Spleen (tissue), 13 donors: ENCODE measurements at places on chromosomes 3 and 15.
A peak's percentile ranks its signal among the peaks of the same experiment; 100 is the strongest.

DNA sequence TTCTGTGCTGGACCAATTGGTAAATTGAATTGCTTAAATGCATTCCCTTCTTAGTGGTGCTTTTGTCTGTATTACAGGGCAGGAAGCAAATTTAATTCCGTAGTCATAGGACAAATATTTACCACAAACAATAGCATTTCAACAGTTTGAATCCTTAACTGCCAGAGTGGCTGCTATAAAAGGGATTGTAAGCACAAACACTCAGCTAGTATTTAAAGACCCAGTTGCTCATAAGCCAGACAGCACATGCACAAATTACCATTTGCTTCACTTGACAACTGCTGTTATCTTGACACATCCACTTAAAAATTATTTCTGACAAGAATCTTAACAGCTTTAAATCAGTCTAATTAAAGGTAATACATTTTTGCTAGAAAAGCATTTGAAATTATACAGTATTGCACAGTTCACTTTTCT is 490.2 kb upstream of the ADAMTS9 start:
- H3K36me3 ChIP-seq, result no peaks in the 10 kb centered on the region
- no peak for DNase-seq
- no peaks in the 10 kb centered on the region for H3K4me1 ChIP-seq
- no peak overlapping the region for H3K27ac ChIP-seq
- H3K4me3 ChIP-seq, result no peak overlapping the region

DNA sequence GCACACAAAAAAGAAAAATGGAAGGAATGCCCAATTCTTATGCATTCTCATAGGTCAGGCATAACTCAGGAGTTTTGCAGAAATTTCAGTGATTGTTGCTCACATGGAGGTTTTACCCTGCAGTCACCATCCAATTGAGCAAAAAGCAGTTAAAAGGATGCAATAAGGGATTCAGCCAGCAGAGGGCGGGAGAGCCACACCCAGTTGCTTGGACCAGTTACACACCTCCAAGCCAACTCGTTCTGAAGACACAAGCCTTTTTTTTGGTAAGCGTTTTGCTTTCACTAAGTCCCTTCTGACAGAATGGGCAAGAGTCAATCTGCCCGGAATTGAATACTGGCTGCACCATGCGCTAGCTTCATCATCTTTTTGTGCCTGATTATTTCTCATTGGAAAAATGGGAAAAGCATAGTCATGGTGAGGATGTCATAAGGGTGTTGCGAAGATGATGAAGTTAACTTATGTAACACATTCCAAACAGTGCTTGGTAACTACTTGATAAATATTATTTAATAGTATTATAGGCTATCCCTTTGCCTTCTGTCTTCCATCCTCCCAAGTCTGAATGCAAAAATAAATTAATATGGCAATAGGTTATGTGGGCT is 154.4 kb upstream of the SGO1 start:
- H3K4me1 ChIP-seq, result no peaks in the 10 kb centered on the region
- DNase-seq, result peak; percentile 73
- no peaks in the 10 kb centered on the region for H3K27me3 ChIP-seq
- H3K36me3 ChIP-seq, result no peaks in the 10 kb centered on the region

- H3K27ac ChIP-seq, result no peak overlapping the region
- peak; percentile 56 for DNase-seq
- H3K4me1 ChIP-seq, result peaks cover 8% of the 10 kb centered on the region
- H3K4me3 ChIP-seq, result no peak overlapping the region
- H3K36me3 ChIP-seq, result no peaks in the 10 kb centered on the region
Observed at GRCh38 chr3:39126532-39127071, 19.1 kb downstream of the TTC21A start.

GRCh38 chr3:8760091-8760490 is 9.3 kb downstream of the OXTR start:
- no peak for DNase-seq
- no peaks in the 10 kb centered on the region for H3K36me3 ChIP-seq
- no peaks in the 10 kb centered on the region for H3K4me1 ChIP-seq
- H3K27ac ChIP-seq, result no peak overlapping the region

GRCh38 chr15:68054628-68055223 is 611 bp downstream of the PIAS1 start:
- no peaks in the 10 kb centered on the region for H3K27me3 ChIP-seq
- peak overlapping the region; percentile 99 for H3K4me3 ChIP-seq
- peak overlapping the region; percentile 95 for H3K27ac ChIP-seq
- peak; percentile 92 for DNase-seq
- no peaks in the 10 kb centered on the region for H3K36me3 ChIP-seq
- H3K4me1 ChIP-seq, result peaks cover 21% of the 10 kb centered on the region

DNA sequence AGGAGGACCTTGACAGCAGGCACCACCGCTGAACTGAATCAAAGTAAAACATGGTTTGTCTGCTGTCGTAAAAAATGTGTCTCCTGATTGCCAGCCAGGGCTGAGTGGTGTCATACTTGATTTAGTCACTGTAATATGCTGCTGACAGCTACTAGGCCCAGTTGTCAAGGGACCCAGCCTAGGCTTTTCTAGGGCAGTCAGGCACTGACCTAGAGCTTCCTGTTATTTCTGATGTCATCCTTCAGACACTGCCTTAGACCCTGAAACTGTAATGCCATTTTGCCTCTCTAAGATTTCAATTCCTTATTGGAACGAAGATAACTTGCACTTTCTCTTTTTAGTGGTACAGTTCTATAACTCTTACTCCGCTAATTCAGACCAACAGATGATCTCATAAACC is 2.6 kb upstream of the MRPL3 start:
- DNase-seq, result no peak
- H3K4me3 ChIP-seq, result no peak overlapping the region
- peaks cover 36% of the 10 kb centered on the region for H3K4me1 ChIP-seq

- no peaks in the 10 kb centered on the region for H3K27me3 ChIP-seq
- no peaks in the 10 kb centered on the region for H3K36me3 ChIP-seq
- no peak overlapping the region for H3K4me3 ChIP-seq
- DNase-seq, result no peak
- H3K4me1 ChIP-seq, result no peaks in the 10 kb centered on the region
Observed at GRCh38 chr3:45198264-45199260, 27.5 kb downstream of the TMEM158 start.

- peaks cover 15% of the 10 kb centered on the region for H3K4me1 ChIP-seq
- no peak for DNase-seq
- H3K27ac ChIP-seq, result no peak overlapping the region
- H3K4me3 ChIP-seq, result no peak overlapping the region
Observed at GRCh38 chr3:69425249-69425648, 39.4 kb upstream of the FRMD4B start.

GRCh38 chr3:37709946-37710640 is 151.6 kb upstream of the CTDSPL start:
- no peak overlapping the region for H3K27ac ChIP-seq
- no peaks in the 10 kb centered on the region for H3K4me1 ChIP-seq
- no peak overlapping the region for H3K4me3 ChIP-seq
- H3K27me3 ChIP-seq, result no peaks in the 10 kb centered on the region
- DNase-seq, result no peak

DNA sequence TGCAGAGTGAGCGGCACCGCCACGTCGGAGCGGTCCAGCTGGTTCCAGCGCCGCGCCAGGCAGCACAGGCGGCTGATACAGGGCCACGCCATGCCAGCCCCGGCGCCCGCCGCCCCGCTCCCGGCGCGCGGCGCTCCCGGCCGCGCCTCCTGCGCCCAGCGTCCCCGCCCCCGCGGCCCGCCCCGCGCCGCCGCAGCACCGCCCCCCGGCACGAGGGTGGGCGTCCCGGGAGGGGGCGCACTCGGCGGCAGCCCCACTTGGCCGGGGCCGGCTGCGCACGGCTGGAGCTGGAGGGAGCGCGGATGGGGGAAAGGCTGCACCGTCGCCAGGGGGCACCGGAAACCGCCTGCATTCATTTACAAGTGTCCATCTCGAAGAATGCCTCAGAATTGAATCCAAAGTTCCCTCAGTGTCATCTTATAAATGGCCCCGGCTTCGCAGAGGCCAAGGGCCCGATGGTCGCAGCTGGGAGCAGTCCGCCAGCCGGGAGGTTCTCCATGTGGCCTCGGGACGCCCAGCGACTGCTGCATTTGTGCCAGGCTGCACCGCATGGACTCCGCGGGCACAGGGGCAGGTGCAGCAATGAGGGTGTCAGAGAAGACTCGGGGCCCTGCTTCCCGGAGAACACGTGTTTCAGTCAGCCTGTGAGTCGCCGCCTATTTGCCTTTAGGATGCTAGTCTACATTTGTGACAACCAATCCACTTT is at the start of gene MAP6D1:
TSS of gene MAP6D1 (minus strand) at position 122 of the 706 bp plus-strand sequence. CDS start at position 92, 30 bp downstream.
- no peaks in the 10 kb centered on the region for H3K27me3 ChIP-seq
- H3K4me1 ChIP-seq, result peaks cover 28% of the 10 kb centered on the region
- peaks cover 22% of the 10 kb centered on the region for H3K36me3 ChIP-seq
- H3K4me3 ChIP-seq, result peak within 1 kb of the TSS; percentile 67
- H3K27ac ChIP-seq, result peak within 1 kb of the TSS; percentile 38
- DNase-seq, result peak; percentile 84

DNA sequence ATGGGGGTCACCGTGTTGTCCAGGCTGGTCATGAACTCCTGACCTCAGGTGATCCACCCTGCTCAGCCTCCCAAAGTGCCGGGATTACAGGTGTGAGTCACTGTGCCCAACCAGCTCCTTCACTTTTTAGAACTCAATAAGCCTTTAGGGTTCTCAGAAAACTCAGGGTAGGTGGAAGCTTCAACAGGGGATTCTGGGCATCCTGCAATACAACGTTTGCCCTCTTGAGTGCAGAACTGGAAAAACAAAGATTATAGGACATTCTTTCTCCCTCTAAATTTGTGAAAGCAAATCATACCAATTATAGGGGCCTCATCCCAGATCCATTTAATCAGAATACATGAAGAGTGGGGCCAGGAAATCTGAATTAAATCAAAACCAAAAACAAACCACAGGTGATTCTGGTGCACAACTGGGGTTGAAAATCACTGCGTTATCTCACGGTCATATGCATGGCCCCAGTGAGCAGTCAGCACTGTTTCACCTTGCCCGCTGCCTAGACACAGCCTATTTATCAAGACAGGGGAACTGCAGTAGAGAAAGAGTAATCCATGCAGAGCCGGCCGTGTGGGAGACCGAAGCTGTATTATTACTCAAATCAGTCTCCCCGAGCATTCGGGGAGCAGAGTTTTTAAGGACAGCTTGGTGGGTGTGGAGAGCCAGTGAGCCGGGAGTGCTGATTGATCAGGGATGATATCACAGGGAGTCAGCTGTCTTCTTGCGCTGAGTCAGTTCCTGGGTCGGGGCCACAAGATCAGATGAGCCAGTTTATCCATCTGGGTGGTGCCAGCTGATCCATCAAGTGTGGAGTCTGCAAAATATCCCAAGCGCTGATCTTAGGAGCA is 58.4 kb downstream of the TMEM44 start:
- peaks cover 15% of the 10 kb centered on the region for H3K4me1 ChIP-seq
- no peak overlapping the region for H3K27ac ChIP-seq
- H3K36me3 ChIP-seq, result no peaks in the 10 kb centered on the region
- no peak for DNase-seq
- no peak overlapping the region for H3K4me3 ChIP-seq

DNA sequence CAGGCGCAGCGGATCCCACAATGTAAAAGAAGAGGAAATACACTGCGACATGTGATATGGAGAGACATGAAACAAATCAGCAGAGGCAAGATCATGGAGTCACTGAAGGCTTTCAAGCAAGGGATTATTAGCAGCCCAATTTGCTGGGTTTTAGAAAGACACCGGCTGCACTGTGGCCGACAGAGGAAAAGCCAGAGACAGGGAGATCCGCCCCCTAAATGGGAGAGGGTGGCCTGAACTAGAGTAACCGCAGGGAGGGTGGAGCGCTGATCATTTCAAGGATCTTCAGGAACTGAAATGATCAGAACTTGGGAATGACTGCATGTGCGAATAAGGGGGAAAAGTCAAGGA is 612 bp upstream of the C15orf40 start:
- peak overlapping the region; percentile 100 for H3K4me3 ChIP-seq
- no peaks in the 10 kb centered on the region for H3K27me3 ChIP-seq
- no peak for DNase-seq
- peaks cover 21% of the 10 kb centered on the region for H3K4me1 ChIP-seq

DNA sequence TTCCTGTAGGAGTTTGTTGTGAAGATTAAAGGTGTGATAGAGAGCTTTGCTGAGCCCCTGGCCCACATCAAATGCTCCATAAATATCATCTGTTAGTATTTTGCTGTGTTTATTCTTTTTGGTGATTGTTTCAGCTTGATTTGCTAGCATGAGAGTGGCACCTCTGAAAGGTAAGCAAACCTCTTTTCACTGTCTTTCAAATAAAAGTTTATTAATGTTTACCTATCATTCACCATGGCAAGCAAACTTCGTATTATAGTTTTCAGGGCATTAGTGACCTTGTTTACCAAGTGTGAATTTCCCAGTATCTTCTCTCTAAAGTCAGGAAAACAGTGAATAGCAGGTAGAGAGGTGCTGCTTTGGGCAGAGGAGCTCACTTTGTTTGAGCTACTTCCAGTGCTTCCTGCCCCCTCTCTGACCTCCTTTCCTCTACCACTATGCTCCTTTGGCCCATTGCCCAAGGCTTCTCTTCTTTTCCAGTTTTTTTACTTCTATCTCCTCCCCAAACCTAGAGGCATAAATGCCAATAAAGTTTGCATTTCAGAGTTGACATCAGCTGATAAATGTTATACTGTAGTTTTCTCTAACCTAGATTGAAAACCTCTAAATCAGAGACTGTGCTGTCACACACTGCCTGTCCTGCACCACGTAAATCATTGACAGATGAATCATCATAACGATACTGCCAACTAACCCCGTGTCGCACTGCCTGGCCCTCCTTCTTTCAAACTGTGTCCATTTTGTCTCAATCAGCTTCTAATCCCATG is 569.0 kb downstream of the TUSC7 start:
- no peak overlapping the region for H3K27ac ChIP-seq
- H3K4me3 ChIP-seq, result no peak overlapping the region
- H3K4me1 ChIP-seq, result peaks cover 4% of the 10 kb centered on the region
- no peaks in the 10 kb centered on the region for H3K36me3 ChIP-seq
- H3K27me3 ChIP-seq, result no peaks in the 10 kb centered on the region

GRCh38 chr3:125316949-125317348 is 58.2 kb downstream of the ZNF148 start:
- peaks cover 43% of the 10 kb centered on the region for H3K4me1 ChIP-seq
- H3K27ac ChIP-seq, result no peak overlapping the region
- no peak for DNase-seq
- no peak overlapping the region for H3K4me3 ChIP-seq
- peaks cover 3% of the 10 kb centered on the region for H3K36me3 ChIP-seq
- H3K27me3 ChIP-seq, result no peaks in the 10 kb centered on the region

DNA sequence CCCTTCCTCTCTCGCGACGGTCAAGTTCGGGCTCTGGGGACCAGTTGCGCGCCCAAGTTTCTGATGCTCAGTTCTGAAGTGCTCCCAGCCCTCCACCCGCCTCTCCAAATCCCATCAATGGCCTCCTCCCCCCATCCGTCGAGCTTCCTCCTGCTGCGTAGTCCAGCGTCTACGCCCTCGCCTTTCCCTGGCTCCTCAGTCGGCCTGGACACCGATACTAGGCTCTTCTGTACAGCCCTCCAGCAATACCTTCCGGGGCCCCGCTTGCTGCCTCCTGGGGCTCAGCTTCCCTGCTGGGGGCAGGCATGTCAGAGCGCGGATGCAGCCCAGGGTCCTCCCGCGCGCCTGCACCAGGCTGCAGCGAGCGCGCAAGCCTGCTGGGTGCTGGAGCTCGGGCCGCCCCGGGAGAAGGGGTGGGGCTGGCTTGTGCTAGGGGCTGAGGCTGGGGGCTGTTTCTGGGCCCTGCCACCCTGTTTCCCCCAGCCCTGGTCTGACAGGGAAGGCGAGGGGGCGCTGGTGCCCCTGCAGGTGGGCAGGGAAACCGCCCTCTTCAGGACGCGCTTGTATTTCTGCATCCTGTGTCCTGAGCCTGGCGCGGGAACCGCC is 353.3 kb upstream of the SUCLG2 start:
- H3K4me3 ChIP-seq, result peak overlapping the region; percentile 60
- H3K27me3 ChIP-seq, result peaks cover 23% of the 10 kb centered on the region
- peaks cover 7% of the 10 kb centered on the region for H3K4me1 ChIP-seq
- no peak for DNase-seq
- H3K27ac ChIP-seq, result no peak overlapping the region
